Fibroblast of the conjunctiva (primary cell): ENCODE measurements at places on chromosomes 11 and 22.
A peak's percentile ranks its signal among the peaks of the same experiment; 100 is the strongest.

- no peak for DNase-seq
Measured at GRCh38 chr11:2789791-2790567, 90.2 kb upstream of the KCNQ1OT1 start.

DNA sequence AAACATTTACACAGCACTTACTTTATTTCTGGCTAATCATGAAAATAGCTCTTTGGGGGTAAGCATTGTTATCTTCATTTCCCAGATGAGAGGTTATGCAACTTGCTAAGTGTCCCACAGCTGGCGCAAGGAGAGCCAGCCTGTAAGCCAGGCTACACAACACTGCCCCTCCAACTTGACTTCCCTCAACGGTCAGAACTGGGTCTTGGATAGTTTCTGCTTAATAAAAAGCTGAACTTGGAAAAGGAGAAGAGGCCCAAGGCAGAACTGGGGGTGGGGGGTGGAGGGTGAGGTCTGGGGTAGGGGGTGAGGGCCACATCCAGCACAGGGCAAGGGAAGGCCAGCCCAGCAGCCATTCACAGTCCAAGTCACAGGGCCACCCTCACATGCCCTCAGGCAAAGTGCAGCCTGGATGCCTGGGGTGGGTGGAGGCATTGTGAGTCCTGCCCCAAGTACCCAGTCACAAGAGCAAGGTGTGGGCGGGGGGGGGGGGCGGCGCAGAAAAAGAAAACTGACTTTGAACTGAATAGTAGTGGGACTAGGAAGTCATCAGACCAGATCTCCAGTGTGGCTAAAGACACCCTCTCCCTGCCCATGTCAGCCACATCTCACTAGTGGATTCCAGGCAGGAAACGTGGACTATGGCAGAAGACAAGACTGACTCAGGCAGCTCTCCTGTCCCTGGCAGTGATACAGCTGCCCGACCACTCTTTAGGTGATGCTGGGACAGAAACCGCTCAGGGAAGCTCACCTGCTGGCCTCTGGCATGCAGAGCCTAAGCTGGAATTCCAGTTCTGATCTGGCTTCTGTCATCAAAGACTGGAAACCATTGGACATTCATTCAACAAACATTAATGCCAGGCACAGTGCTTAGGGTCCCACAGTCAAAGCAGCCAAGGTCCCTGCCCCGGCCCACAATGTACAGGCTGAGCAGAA, 52.4 kb downstream of the PACSIN2 start:
- no peak for DNase-seq

DNA sequence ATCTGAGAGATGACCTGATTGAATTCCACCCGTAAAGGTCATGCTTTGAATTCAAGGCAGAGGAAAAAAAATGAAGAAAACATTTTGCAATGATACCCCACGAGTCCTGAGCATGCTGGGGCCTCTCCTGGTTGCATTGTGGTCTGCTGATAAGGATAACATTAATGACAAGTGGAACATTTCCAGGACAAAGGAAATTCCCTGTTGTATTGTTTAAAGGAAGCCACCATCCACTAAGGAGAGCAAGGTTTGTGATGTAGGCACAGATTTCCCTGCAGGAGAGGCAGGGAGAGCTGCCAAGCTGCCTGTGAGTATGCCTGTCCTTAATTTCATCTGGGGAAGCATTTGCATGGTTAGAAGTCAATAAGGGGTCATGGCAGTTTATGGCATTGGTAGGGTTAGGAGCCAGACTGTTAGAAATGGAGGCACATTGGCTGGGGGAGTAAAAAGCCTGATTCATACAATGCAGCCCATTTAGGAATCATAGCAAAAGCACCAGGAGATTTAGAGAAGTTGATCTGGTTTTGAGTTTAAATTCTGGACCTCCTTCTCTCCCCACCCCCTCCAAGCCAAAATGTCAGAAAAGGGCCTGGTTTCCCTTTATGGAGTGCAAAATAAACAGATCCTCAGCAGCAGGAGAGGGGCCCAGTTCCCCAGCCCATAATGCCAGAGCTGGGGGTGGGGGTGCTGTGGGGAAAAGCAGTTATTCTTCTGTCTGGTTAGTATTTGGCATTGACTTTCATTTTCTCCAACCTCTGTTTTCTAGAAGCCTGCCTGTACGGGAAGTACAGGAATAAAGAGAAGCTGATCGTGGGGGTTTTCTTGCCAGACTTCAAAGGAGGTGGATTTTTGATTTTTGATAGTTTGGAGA, 22.1 kb downstream of the FLI1 start:
- DNase-seq = no peak

DNA sequence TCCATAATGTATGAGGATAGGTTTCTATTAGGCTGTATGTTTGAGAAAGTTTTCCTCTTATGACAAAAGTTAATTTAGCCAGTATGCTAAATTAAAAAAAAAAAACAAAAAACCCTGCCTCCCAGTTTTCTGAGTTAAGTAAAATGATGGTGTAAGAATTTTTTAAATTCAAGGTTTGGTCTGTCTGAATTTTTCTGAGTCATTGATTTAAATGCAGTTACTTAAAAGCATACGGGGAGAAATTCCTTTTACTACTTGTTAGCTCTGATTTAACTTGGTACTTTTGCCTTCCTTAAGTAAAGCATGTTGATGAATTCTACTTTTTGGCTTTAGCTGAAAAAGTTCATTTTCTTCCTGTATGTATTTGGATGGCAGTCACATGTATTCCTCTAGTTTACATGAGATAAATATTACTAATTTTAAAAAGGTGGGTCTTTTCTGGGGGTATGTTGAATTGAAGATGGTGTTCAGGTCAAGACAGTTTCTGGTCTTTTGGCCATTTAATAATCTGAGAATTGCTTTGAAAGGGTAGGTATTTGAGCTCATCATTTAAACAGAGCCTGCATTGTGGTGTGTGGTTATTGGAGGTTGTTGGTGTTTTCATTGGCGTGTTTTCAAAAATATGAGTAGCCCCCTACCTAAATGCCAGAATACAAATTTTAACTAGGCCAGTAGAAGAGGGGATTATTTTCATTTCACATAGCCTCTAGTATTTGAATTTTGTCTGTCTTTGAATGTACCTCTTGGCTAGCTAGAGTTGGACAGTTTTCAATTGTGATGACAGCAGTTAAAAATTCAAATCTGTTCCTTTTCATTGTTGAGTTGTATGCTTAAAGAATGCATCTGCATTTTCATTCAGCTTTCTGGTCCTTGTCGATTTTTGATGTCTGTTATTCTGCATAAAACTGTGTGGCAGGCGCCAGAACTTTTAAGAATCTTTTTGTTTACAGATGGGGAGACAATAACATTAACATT, 64.7 kb downstream of the MTMR3 start:
- peak; percentile 5 for DNase-seq

DNA sequence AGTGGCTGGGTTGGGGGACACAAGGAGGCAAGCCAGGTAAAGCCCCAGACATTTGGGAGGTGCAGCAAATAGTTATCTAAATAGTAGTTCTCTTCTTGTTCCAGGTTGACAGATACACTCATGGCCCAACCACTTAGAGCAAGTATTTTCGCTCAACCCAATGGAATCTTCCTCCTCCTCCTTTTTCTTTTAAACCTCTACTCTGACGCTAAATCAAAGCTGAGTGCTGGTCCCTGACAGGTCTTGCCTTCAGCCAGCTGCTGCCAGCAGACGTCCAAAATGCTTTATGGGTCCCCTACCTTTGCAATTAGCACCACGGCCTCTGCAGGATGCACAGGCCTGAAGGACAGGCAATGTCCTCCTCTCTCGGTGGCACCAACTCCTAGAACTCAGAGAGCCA, 558.5 kb downstream of the MIAT start:
- DNase-seq = no peak

- no peak for DNase-seq
Measured at GRCh38 chr22:39252461-39253434, 8.0 kb upstream of the PDGFB start.
